ENCODE measurements at places on chromosomes 7 and 10.

DNA sequence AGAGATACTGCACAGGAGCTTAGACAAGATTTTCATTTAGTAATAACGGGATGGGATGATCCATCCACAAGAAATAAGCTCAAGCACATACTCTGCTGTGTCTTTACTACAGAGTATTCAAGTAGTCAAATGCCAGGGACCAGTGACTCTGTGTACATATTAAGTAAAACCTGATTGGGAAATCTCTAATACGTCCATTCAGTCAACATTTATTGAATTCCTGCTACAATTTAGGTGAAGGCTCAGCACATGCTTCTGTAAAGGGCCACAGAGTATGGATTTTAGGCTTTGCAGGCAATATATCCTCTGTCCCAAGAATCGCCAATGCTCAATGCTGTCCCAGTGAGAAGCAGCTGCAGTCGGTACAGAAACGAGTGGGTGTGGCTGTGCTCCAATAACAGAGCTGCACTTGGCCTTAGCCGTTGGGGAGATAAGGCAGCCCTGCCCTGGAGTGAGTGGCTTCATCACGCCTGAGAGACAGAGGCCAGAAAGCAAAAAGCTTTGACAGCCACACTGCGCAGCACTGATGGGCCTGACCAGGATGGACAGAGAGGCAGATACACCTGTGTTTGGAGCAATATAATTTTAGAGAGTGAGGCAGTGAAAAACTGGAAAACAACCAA lies 186.8 kb downstream of the PARD3 start:
- no peak for DNase-seq

GRCh38 chr7:81957517-81957916 lies 187.7 kb upstream of the HGF start:
- DNase-seq, result no peak

DNA sequence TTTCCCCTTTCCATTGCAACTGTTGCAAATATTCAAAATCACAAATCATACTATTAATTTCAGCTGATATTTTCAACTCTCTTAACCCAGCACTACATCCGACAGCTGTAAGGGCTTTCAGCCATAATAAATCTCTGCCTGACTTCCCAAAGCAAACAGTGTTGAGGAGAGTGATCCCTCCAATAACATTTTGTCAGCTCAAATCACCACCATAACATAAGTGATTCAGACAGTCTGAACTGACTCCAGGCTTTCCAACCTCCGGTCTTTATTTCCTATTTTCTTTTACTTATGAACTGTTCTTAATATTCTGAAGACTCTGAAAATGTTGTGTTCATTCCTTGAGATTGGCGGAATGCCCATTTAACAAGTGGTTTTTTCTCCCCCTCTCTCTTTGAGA lies 1085.9 kb downstream of the GATA3 start:
- DNase-seq, result no peak

GRCh38 chr10:5628451-5629302 lies 37.7 kb downstream of the ASB13 start:
- DNase-seq, result no peak

DNA sequence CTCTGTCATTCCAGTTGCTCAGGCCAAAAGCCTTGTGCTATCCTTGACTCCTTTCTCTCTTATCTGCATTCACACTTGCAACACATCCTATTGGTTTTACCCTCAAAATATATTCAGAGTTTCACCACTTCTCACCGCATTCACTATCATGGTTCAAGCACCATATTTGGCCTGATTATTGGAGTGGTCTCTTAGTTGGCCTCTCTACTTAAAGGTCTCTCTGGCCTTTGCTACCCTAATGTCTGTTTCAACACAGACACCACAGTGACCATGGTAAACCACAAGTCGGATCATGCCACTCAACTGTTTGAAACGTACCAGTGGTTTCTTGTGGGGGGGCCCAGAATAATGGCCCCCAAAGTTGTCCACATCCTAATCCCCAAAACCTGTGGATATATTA lies 15.2 kb upstream of the PDZD8 start:
- no peak for DNase-seq

DNA sequence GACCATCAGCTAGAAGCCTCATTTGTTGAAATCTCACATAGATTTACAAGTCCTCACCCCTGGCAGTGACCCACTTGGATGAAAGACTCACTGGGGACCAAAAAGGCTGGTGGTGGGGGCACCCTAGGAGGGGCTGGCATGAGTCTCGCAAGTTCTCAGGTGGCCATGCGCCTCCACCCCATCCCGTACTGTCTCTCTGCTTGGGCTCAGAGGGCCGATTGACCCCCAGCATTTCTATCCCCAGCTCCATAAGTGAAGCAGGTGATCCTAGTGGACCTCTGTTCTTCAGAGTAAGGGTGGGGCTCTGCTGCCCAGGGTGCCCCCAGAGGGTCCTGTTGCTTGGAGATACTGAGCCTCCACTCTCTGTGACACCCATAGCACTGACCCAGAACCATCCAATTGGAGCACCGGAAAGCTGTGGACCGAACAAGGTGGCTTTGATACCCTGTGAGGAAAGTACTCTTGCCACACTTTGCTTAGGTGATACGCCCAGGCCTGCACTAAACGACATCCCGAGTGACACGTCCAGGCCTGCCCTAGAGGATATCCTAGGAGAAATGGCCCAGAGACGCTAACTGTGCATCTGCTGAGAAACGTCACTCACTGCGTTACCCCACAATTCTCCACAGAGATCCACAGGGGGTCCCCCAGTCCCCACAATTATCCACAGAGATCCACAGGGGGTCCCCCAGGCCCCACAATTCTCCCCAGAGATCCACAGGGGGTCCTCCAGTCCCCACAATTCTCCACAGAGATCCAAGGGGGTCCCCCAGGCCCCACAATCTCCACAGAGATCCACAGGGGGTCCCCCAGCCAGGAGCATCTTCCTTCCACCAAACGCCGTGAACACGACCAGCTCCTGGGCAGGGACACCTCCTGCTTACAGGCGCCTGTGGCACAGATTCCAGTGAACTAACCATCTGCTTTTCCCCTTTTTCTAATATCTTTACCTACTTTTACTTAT lies 262.9 kb downstream of the PTPRN2 start:
- DNase-seq, result peak; percentile 74

DNA sequence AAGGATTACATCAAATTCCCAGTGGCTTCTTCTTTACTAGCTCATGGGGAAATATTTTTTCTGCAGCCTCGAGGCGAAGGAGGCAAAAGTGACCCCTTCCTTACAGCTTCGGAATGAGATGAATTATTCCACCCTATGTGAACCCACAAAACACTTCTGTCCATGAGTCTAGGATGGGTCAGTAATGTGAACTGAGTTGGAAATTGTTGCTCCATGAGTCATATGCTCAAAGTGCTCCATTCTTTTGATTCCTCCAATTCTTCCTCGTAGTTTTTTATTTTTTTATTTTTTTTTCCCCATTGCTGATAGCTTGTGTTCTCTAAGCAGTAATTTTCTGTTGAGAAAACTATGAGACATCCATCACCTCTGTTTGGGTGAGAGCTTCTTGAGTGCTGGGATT lies 31.7 kb upstream of the FAM204A start:
- peak; percentile 56 for DNase-seq

DNA sequence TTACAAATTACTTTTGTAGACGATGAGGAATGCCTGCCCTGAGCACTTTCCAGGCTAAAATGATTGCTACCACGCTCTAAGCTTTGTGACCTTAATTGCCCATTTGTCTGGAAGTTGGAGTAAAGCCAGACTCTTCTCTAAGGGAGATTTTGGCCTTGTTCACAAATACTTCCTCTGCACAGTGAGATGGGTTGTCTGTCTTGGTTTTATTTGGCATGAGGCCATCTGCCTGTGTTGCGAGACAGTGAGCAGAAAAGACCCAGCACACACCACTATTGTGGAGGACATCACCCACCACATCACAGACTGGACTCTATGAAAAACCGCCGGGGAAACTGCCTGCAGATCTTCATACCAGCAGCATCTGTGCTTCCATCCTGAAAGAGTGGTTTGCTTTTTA lies 138.4 kb downstream of the BICC1 start:
- no peak for DNase-seq

All from epithelial cell of esophagus (primary cell).